Stimulated activated CD4-positive, alpha-beta T cell treated with anti-CD3 and anti-CD28 coated beads, Interleukin-1b, Interleukin-23, amount 100 ng/mL, for 1 hour (primary cell): ENCODE measurements at places on chromosomes 5 and 9.

GRCh38 chr5:152205804-152206203, 199.3 kb downstream of the NMUR2 start:
- no peak for DNase-seq

GRCh38 chr9:101018467-101018866, 10.1 kb upstream of the PLPPR1 start:
- DNase-seq = no peak

DNA sequence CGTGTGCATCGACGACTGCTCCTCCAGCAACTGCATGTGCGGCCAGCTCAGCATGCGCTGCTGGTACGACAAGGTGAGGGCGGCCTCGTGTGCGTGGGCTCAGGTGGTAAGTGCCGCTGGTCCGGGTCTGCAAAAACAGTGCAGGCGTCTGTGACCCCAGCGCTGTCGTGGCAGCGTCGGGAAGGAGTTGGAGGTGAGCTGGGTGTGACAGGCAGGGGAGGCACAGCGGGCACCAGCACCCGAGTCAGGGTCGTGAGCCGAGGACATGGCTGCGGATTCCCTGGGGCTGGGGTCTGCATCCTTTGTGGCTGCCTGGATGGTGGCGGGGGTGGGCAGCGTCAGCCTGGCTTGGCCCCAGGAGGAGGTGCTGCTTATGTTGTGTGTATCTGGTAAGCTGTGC, 63.1 kb upstream of the CACNA1B start:
- DNase-seq = no peak

DNA sequence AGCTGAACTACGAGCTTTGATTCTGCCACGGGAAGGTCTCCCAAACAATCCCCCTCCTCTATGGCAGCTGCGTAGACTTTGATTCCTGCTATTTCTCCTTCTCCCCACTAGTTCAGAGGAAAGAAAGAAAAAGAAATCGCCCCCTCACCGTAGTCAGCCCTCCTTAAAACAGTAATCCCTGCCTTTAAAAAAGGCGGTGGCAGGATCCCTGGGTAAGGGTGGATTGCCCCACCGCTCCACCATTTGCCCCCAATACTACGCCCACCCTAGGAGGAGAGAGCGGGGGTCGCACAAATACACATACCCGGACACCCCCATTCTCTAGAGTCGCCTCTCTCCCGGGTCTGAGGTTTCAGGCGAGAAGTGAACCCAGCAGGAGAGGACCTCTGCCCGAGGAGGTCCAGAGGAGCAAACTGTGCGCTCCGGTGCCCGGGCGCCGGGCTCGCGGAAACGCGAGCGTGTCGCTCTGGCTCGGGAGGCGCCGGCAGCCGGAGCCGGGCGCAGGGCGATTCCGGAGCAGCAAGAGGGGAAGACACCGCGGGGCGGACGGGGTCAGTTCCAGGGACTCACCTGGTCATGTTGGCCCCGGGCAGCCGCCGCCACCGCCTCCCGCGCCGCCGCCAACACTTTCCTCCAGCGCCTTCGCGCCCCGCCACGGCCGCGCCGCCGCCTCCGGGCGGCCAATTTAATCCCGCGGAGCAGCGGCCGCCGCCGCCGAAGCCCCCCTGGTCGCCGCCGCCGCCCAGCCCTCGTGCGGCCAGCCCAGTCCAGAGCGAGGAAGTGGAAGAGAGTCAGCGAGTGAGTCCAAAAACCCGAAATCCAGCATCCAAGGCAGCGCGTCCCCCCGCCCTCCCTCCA, 1057.7 kb upstream of the DMAC1 start:
- no peak for DNase-seq

- DNase-seq = no peak
Measured at GRCh38 chr5:103393101-103393754, 134.7 kb downstream of the MACIR start.

DNA sequence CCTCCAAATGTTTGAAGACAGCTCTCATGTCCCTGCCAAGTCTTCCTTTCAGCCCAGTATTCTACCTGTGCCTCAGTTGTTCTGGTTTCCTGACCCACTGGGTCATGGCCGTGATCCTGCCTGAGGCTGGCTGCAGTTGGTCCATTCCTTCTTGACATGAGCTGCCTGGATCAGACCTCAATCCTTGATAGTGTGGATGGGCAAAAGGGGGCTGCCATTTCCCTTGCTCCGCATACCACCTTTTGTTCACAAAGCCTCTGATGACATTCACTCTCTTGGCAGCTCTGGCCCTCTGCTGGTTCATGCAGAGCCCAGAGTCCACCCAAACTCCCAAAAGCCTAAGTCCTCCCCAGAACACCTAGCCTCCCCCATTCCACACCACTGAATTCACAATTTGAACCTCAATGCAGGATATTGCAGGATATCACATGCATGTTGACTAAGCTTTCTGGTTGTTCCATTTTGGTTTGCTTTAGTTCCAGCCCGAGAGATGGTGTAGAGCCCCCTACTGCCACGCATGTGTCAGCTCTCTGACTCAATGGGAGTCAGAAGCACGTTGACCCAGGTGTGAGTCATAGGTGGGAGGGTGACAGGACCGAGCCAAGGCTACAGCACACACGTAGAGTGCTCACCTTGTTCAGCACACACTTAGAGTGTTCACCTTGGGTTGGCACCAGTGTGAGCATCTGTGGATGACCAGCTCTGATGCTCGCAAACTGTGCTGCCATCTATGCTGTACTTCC, 137.2 kb downstream of the MTX3 start:
- DNase-seq = no peak

GRCh38 chr9:108281696-108282095, 574.1 kb downstream of the ACTL7B start:
- no peak for DNase-seq

DNA sequence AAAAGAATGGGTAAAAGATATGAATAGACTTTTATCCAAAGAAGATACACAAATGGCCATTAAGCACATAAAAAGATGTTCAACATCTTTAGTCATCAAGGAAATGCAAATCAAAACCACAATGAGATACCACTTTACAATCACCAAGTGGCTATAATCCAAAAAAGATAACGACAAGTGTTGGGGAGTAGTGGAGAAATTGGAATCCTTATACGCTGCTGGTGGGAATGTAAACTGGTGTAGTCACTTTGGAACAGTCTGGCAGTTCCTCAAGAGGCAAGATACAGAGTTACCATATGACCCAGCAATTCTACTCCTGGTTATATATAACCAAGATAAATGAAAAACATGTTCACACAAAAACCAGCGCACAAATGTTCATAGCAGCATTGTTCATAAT, 234.9 kb downstream of the SPATA31D1 start:
- DNase-seq = no peak

- no peak for DNase-seq
Measured at GRCh38 chr9:98488571-98489312, 220.0 kb downstream of the GABBR2 start.

DNA sequence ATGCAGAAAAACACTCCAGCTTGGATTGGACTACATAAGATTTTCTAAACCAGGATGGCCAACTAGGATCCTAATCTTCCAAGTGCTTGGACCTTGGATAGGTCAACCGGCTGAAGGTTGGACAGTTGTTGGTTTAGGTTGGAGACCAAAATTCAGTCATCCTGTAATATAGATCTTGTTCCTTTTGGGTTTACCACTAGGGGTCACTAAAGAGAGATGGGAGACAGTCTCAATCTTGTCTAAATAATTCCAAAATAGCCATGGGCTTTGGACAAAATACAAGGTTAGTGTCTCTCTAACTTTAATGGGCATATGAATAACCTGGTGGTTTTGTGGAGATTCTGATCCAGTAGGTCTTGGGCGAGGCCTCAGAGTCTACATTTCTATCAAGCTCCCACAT, 148.7 kb upstream of the ERCC6L2 start:
- DNase-seq = no peak

DNA sequence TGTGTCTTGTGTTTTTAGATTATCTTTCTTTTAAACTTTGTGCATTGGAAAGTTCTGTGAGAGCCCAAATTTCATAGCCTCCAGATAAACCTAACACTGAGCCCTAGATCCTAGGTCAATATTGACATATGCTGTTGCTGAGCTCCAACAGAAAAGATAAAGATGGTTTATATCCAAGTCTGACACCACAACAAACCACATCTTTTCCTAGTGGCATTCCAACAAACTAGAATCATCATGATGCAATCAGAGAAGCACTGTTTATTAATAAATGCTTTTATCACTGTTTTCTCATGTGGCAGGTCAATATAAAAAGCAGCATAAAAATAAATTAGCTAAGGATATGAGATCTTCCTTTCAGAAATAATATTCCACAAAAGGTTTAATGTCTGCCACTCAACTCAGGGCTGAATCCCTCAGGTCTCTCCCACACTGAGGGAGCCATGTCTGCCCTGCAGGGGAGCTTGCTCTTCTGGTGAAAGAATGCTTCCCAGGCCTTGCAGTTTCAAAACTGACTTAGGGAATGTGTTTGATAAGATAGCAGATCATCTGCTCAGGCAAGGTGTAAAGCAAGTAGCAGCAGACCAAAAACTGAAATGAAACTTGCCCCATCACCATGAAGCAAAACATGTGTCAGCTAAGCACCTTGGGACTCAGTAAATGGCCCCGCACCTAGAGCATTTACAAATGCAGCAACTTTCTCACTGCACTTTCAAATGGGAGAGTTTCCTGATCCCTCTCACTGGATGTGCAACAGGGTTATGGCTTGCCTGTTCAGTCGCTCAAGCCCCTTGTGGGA, 493.0 kb downstream of the AGTPBP1 start:
- no peak for DNase-seq

GRCh38 chr9:126606483-126606870, 7.3 kb upstream of the LMX1B start:
- no peak for DNase-seq

DNA sequence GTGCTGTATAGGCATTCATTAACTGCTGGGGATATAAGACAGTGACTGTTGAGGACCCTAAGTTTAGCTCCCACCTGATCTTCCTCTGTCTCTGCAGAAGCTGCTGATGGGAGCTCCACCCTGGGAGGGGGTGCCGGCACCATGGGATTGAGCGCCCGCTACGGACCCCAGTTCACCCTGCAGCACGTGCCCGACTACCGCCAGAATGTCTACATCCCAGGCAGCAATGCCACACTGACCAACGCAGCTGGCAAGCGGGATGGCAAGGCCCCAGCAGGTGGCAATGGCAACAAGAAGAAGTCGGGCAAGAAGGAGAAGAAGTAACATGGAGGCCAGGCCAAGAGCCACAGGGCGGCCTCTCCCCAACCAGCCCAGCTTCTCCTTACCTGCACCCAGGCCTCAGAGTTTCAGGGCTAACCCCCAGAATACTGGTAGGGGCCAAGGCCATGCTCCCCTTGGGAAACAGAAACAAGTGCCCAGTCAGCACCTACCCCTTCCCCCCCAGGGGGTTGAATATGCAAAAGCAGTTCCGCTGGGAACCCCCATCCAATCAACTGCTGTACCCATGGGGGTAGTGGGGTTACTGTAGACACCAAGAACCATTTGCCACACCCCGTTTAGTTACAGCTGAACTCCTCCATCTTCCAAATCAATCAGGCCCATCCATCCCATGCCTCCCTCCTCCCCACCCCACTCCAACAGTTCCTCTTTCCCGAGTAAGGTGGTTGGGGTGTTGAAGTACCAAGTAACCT, 22.1 kb downstream of the PCDHGC5 start:
- no peak for DNase-seq

GRCh38 chr5:64834611-64835010, 65.9 kb downstream of the CWC27 start:
- no peak for DNase-seq

DNA sequence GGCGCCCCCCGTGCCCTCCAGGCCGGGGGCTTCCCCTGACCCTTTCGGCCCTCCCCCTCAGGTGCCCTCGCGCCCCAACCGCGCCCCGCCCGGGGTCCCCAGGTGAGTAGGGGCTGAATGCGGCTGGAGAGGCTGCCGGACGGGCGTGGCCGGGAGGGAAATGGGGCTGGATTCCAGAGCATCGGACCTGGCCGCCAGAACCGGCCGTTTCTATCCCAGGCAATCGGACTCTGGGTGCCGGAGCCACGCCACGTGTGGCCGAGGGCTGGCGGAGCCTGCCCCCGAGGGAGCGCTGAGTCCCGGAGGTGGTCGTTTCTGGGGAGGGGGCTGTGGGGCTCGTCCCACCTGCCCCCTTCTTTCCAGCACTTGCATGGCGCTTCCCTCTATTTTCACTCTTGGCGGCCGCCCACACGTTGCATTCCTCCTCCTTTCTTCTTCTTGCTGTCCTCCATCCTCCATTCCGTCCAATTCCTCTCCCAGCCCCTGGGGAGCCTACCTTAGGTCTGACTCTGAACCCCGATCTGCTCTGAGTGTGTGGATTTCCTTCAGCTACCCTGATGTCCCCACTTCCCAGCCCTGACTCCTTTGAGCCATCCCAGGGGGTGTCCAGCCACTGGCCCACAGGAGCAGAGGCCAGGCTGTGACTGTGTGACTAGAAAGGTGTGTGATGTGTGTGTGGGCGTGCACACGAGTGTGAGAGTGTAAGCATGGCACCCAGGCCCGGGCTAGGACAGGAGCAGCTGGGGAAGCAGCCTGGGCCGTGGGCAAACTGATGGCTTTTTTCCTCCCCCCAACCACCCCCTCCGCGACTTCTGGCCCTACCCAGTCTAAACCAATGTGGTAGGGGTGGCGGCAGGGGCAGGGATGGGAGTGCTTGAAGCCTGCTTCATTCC, 24.7 kb downstream of the GOLGA2 start:
- DNase-seq = no peak

DNA sequence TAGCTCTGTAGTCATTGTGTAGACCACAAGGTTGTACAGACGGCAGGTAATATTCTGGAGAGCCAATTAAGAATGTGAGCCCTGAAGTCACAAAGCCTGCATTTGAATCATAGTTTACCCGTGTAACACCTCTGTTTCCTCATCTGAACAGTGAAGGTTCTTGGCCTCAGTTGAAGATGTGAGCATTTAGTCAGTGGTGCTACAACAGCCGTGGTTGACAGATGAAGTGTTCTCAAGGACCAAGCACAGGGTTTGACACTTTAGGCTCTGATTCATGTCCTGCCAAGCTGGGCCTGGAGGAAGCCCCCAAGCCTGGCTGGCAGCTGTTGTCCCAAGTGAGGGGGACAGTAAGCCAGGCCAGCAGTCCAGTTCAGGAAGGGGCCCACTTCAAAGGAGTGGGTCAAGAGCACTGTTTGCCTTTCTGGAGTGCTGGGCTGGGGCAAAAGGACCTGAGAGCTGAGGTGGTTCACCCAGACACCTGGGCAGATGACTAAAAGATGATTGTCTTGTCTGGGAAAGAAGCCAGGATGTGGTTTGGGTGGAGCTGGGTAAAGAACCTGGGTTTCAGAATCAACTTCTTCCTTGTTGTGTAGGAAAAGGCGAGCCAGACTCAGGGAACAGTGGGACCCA, 20.7 kb downstream of the FAXDC2 start:
- no peak for DNase-seq
